Omental fat pad (tissue), 4 donors: ENCODE measurements at places on chromosomes 11 and 22.

- DNase-seq = no peak
Measured at GRCh38 chr11:16511116-16512114, 155.1 kb upstream of the SOX6 start.

GRCh38 chr11:130999992-131000770 lies 83.9 kb upstream of the SNX19 start:
- no peak for DNase-seq

DNA sequence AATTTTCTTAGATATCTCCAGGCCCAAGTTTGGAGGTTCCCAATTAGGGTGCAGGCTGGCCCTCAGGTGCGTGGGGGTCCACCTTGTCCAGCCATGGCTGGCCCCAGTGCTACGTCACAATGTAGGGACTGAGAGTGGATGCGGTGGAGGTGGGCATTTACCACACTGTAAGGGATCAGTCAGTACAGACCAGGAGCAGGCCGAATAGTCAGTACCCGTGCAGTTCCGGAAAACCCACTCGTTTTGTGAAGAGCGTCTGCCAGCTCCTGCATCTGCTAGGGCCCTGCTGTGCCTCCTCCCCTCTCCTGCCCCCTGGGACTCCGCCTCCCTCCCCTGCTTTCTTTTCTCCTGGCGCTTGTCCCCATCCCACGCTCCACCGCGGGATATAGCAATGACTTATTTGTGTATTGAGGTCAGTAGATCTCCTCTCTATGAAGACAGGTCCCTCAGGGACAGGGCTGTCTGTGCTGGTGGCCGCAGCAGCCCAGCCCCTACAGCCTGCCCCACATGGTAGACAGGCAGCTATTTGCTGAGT lies 50.4 kb upstream of the SEPTIN5 start:
- no peak for DNase-seq

- DNase-seq = no peak
Measured at GRCh38 chr11:93603225-93604007, 58.1 kb upstream of the CEP295 start.
